ENCODE measurements at places on chromosomes 6 and 20. TPM values are rescaled to one million over a fixed set of nuclear protein-coding genes. Genes with fewer than 3 reads are reported as not detected.

Gene PNPLA1
- not detected for total RNA-seq

Gene PKIB
- total RNA-seq: 0.45 TPM

Gene LINC00237
- not detected for total RNA-seq

Gene IL20RA
- total RNA-seq: 0.12 TPM

Gene GSS
- 66.1 TPM for total RNA-seq
